ENCODE measurements at places on chromosomes 2 and 18. TPM values are rescaled to one million over a fixed set of nuclear protein-coding genes. Genes with fewer than 3 reads are reported as not detected.

Gene CROCC2
- not detected for total RNA-seq

Gene IMMT
- 104 TPM for total RNA-seq

Gene C1QL2
- total RNA-seq: 0.55 TPM

Gene MAPK4
- total RNA-seq: 3.3 TPM

Gene TUBA4B
- total RNA-seq: not detected

Gene SPEG
- 57.8 TPM for total RNA-seq

Gene PLGLB1
- 0.52 TPM for total RNA-seq

Gene WNT10A
- total RNA-seq: not detected

DNA sequence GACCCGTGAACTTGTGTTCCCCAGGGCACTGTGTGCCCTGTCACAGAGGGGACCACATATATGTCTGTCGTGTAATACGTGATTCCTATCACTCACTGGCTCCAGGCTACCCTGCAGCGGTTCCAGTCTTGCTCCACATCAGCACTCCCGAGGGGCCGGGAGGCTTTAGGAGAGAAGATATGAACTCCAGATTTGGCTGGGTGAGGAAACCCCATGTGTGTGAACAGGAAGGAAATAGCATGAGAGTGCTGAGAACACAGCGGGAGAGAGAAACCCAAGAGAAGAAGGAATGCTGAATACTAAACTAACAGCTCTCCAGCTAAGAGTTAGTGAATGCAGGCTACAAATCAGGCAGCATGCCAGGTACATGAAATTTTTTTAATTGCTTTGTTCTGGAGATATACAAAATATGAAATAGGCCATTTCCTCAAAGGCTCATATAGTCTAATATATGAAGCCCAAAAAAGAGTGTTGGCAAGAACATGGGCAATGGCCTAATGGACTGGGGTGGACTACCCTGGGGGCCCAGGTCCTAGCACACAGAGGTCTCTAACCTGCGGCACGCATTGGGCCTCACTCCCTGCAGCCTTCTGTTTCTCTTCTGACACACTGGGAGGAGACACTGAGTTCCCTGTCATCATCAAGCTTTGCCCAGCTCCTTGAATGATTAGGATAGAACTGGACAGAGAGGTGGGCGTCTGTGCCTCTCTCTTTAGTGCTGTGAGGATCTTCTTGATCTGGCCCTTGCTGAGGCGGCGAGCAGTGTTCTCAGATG is 372.8 kb upstream of the RAB6C start:
- no peak for DNase-seq

GRCh38 chr2:129734343-129735034 is 245.0 kb upstream of the RAB6C start:
- no peak for DNase-seq

GRCh38 chr18:48151421-48152065 is 221.1 kb upstream of the SMAD2 start:
- no peak for DNase-seq

- DNase-seq: no peak
Observed at GRCh38 chr2:137928547-137929518, 35.4 kb upstream of the HNMT start.

- no peak for DNase-seq
Observed at GRCh38 chr18:38406607-38407006, 841.0 kb upstream of the CELF4 start.

GRCh38 chr2:144358374-144358964 is 161.4 kb downstream of the ZEB2 start:
- no peak for DNase-seq

DNA sequence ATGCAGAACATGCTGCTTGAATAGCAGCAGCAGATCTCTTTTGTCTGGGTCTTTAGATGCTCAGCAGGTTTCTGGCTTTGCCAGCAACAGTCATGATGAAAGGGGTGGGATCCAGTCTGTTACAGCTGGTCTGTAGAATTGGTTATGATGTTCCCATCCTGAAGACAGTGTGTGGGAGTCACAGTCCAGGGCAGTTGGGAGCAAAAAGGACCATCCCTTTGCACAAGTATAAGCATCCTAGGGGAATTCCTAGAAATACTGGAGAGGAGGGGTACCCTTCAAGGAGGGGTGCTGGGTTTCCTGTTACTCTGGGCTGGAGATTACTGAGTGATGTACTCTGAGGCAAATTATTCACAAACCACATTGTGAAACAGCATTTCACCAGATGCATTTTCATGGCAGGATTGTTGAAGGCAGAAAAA is 119.9 kb upstream of the RND3 start:
- DNase-seq: no peak

DNA sequence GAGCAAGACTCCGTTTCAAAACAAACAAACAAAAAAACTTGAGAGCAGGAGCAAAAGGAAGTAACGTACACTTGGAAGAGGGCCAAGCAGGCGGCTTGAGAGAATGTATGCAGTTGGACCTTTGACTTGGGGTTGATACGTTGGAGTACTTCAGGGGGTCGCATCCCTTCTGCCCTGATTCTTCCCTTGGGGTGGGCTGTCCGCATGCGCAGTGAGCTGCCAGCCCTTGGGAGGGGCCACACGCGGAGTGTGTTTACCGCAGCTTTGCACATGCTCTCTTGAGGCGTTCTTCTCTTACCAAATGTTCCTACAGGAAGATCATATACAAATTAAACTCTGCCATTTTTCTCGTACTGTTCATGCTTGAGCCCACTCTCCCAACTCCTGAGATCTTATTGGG is 38.1 kb upstream of the SOCS6 start:
- DNase-seq: no peak

GRCh38 chr2:37561615-37562569 is 109.5 kb downstream of the CDC42EP3 start:
- DNase-seq: no peak
